ENCODE measurements at places on chromosomes 1 and 21.

DNA sequence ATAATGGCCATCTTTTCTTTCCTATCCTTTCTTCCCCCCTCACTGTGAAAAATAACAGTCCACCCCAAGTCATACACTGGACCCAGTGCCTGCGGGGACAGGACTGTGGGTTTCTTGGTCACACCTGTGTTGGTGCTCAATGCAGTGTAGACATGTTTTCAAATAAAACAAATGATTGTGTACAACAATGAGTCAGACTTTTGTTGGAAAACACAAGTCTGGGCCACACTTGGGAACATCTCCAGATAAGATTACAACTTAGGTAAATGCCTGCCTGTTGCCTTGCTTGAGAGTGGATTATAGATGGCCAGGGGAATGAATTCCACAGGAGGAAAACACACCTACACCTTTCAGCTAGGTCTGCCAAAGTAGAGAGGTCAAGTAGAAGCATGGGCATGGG lies 34.1 kb downstream of the PDPN start:
- no peak for DNase-seq

- no peak for DNase-seq
These were observed 7.8 kb downstream of the TBX19 start for GRCh38 chr1:168288311-168289052.

- DNase-seq, result no peak
These were observed 34.8 kb downstream of the ZMYND12 start for GRCh38 chr1:42420911-42421585.

DNA sequence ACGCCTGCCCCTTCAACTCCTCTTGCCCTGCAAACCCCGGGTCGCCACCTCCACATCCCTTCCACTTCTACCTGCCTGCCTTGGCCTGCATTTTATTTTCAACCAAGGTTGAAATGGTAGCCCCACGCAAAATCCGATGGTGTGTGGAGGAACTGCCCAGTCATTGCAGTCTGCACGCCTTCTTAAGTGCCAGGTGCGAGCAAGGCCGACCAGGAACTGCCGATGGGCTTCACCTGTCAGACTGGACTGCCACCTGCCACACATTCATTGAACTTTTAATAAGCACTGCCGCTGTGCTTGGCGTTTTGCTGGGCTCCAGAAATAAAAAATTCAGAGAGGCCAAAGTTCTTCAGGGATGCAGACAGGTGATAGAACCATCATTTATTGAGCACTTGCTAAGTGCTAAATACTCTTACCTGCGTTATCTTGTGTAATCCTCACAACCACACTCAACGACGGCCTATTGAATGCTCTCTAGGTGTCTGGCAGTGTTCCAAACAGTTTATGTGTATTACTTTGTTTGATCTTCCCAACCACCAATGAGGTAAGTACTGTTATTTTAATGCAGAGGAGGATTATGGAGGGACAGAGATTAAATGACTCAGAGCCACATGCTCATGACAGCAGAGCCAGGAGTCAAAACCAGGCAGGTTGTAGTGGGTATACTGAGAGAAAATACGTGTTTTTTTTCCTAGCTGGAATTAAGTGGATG lies 36.2 kb downstream of the CACHD1 start:
- DNase-seq, result no peak

GRCh38 chr1:19837866-19838265 lies 22.8 kb upstream of the RNF186 start:
- DNase-seq, result no peak

Measured in stimulated activated CD8-positive, alpha-beta memory T cell treated with anti-CD3 and anti-CD28 coated beads, Interleukin-12 subunit alpha, Interleukin-12 subunit beta, amount 100 ng/mL, for 1 hour (primary cell).